ENCODE measurements at places on chromosomes 2 and 18.

- no peak for DNase-seq
Observed at GRCh38 chr18:64331419-64331818, 182.5 kb upstream of the LINC00305 start.

DNA sequence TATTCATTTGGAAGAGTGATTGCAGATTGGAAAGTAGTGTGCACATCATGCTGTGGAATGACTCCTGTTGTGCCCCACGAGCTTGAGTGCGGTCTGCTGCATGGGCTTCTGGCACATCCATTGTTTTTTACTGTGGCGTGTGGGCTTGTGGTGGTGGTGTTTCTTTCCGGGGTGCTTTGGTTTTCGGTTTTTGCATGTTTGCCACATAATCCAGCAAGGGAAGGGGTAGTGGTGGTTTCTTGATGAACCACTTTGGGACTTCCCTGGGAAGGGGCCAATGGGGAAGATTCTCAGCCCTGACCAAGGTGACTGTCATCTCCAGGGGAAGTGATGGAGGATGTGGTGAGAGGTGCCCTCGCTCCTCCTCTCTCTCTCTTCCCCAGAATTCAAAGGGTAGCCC, 57.0 kb downstream of the COA5 start:
- no peak for DNase-seq

GRCh38 chr2:218839888-218840287, 8.3 kb upstream of the PRKAG3 start:
- DNase-seq = no peak

- no peak for DNase-seq
Observed at GRCh38 chr2:18525852-18526251, 34.6 kb downstream of the RDH14 start.

- DNase-seq = peak; percentile 62
Observed at GRCh38 chr2:35410431-35411061, 945.0 kb upstream of the CRIM1 start.

DNA sequence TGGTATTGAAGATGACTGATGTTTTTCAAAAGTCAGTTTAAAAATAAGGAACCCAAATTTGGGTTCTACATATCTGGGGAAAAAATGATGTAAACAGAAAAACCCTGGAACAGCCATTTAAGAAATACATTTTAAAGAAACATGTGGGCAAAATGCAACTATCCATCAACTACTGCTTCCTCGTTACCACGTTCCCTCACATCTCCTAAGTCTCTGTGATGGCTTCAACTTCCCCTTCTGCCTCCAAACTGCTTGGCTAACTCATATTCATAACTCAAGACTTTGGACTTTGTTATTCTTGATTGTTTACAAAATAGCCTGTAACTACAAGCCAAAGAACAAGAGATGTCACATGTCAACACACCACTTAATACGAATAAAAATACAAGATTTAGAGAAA, 116.3 kb downstream of the DYM start:
- DNase-seq = no peak

GRCh38 chr2:67997528-67997900, 65.3 kb downstream of the C1D start:
- DNase-seq = peak; percentile 87

GRCh38 chr2:26640331-26640745, 828 bp downstream of the CIB4 start:
- peak; percentile 90 for DNase-seq

- no peak for DNase-seq
Observed at GRCh38 chr2:8430628-8431027, 251.2 kb upstream of the ID2 start.

GRCh38 chr2:112800881-112801583, 16.7 kb upstream of the IL1A start:
- no peak for DNase-seq

- DNase-seq = no peak
Observed at GRCh38 chr2:167816874-167817290, 430.5 kb downstream of the STK39 start.

All from kidney tubule cell (primary cell).